ENCODE measurements at places on chromosomes 16 and 17.

DNA sequence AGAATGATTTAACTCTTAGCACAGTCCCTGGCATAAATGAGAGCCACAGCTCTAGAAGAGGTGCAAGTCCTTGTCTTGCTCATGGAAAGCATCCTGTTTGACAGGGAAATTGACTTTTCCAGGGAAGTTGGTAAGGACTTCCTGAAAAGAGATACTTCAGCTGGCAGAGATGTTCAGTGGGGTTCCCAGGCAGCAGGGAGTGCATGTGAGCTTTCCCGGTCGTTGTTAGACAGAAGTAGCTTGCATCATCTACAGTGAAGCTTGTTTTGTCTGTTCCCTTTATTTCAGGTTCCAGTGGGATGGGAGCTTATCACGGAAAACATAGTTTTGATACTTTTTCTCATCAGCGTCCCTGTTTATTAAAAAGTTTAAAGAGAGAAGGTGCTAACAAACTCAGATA lies 22.9 kb downstream of the ALDH3A2 start:
- DNase-seq, result no peak

GRCh38 chr17:65756760-65757159 lies 195.3 kb upstream of the AXIN2 start:
- no peak for DNase-seq

GRCh38 chr17:33469911-33470310 lies 176.8 kb upstream of the ASIC2 start:
- DNase-seq, result no peak

- no peak for DNase-seq
Measured at GRCh38 chr16:55249361-55249760, 74.6 kb upstream of the IRX6 start.

DNA sequence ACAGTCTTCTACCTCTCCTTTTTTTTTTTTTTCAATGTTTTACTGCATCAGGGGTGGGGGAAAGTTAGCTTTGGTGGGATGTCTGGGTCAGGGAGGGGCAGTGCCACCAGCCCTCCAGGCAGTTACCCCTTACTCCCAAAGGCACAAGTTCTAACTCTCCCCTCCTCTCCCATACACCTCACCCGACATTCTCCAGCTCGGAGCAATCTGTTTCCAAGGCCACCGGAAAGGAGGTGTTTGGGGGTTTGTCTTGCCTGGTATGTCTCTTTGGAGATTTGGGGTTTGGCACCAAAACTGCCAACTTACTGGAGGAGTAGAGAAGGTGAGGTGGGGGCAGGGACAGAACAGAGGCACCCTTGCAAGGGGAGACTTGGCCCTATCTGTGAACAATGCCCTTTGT lies 4.7 kb downstream of the DLX3 start:
- DNase-seq, result no peak

DNA sequence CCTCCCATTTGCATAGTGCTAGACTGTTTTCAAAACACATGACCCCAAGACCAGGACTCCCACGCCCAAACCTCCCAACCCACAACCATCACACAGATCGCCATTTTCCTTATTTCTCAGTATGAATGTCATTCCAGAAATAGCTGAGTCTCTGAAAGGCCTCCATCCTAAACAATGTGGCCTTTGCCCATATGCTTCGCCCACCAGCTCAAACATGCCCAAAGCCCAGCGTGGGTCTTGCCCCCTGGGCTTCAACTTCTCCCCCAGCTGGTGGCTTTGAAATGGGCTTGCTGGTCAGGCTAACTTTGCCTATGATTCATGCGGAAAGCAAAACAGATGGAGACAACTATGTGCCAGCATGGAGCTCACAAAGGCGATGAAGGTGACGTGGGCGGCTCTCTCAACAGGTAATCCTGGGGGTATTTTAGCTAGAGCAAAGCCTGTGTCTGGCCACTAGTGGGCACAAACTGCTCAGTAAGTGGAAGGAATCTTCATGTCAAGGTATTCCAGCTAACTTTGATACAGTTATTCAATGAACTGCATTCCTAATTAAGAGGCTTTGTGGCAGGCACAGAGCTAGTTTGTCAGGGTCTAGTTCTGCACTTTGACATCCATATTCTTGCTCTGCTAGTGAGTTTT lies 17.1 kb downstream of the PMP22 start:
- DNase-seq, result no peak

GRCh38 chr17:17152385-17152784 lies 53.7 kb downstream of the PLD6 start:
- no peak for DNase-seq

- no peak for DNase-seq
Measured at GRCh38 chr17:40181205-40181604, 3.9 kb downstream of the RAPGEFL1 start.

DNA sequence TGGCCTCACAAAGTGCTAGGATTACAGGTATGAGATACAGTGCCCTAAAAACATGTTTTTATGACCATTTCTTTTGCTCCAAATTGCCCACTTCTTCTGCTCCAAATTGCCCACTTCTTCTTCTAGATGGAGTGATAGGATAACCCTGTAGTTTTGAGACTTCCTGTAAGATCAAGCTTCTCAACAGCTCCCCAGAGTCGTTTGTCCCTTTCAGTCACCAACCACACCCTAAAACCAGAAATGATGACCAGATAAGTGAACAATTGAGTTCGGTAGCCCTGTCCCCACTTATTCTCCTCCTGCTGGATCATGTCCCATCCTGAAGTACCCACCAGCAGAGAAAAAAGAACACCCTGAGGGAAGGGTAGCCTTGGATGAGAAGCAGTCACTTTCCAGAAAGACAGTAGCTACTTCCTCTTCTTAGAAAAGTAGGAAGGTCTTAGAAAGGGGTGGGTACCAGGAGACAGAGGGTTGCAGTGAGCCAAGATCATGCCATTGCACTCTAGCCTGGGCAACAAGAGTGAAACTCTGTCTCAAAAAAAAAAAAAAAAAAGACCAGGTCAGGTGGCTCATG lies 2.5 kb downstream of the ODAD4 start:
- no peak for DNase-seq

DNA sequence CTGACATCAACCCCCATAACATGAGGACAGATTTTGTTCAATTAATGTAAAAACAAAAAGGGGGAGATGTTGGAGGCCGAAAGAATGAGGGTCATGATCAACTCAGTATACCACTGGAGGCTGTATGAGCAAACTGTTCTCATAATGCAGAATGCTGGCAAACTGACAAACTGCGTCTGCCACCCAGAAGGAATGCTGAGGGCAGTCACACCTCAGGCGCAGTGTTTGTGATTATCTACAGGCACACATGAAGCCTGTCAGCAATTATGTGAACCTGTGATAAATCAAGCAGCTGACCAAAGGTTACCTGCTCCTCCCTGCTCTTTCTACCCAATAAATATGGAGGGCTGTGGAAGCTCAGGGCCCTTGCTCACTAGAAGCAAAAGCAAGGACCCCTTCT lies 27.3 kb downstream of the CD300LG start:
- DNase-seq, result no peak

DNA sequence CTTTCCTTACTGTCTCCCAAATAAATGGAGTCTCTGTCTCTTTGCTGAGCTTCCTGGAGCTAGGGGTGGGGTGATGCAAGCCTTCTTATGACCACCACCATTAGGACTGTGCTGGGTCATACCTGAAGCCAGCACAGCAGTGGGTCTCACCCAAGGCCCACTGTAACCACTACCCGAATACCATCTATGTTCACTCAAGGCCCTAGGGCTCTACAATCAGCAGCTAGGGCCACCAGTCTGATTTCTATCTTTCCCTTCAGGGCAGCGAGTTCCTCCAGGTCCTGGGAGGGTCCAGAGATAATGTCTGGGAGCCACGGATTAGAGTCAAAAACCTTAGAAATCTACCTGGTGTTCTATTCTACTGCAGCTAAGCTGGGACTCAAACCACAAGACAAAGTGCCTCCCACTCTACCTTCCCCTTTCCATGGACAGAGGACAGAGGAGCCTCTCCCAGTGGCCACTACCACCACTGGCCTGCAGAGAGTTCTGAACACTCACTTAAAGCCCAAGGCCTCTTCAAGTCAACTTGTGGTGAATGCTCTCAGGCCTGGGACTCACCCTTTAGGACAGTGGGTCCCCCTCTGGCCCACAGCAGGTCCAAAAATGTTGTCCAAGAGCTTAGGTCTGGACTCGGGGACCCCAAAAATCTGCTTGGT lies 10.9 kb upstream of the TMEM219 start:
- no peak for DNase-seq

GRCh38 chr17:77590951-77591735 lies 367.4 kb upstream of the TNRC6C start:
- DNase-seq, result no peak

DNA sequence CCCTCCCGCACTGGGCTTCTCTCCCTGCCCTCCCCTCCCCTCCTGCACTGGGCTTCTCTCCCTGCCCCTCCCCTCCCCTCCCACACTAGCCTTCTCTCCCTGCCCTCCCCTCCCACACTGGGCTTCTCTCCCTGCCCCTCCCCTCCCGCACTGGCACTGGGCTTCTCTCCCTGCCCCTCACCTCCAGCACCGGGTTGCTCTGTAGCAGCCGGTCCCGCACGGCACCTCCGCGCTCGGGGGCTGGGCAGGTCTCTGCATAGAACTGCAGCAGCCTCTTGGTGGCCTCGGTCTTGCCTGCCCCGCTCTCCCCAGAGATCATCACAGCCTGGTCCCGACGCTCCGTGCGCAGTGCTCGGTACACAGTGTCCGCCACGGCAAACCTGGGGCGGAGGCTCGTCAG lies 9.8 kb downstream of the MYO1C start:
- DNase-seq, result no peak

DNA sequence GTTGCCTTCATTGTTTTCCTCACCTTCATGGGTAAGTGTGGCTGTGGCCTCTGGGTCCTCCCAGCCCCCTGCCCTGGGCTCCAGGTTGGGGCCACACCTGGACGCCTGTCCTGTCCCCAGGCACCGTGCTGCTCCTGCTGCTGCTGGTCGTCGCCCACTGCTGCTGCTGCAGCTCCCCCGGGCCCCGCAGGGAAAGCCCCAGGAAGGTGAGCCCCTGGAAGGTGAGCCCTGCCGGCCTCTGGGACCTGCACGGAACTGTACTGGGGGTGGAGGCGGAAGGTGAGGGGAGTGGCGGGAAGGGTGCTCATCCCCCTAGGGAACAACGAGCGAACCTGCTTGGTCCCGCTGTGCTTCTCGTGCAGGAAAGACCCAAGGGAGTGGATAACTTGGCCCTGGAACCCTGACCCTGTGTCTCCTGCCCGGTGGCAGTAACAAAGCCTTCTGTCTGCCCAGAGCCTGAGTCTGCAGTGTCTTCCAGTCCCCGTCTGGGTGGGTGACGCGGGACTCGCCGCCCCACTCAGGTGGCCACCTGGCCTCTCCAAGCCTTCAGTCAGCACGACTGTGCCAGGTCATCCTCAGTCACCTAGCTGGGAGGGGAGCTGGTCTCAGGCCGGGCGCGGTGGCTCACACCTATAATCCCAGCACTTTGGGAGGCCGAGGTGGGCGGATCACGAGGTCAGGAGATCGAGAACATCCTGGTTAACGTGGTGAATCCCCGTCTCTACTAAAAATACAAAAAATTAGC lies 831 bp downstream of the SMIM22 start:
- DNase-seq, result no peak

- no peak for DNase-seq
Measured at GRCh38 chr17:58534901-58535421, 20.5 kb upstream of the MTMR4 start.

DNA sequence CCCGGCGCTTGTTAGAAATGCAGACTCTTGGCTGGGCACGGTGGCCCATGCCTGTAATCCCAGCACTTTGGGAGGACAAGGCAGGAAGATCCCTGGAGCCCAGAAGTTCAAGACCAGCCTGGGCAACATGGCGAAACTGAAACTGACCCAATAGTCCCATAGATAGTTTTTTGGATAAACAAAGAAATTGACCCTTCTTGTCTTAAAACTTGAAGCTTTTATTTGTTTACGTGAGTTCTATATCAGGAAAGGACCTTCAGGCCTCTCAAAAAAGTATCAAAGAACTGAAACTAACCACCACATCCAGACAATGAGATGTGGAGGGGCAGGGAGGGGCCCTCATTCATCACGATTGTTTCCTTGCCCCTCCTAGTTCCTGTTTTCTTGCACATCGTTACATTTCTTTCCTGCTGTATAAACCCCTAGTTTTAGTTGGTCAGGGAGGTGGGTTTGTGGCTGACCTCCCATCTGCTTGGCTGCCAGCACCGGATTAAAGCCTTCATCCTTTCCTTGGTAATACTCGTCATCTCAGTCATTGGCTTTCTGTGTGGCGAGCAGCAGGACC lies 29.9 kb upstream of the PRM1 start:
- no peak for DNase-seq

GRCh38 chr16:55539488-55539887 lies 27.0 kb upstream of the CAPNS2 start:
- DNase-seq, result no peak

DNA sequence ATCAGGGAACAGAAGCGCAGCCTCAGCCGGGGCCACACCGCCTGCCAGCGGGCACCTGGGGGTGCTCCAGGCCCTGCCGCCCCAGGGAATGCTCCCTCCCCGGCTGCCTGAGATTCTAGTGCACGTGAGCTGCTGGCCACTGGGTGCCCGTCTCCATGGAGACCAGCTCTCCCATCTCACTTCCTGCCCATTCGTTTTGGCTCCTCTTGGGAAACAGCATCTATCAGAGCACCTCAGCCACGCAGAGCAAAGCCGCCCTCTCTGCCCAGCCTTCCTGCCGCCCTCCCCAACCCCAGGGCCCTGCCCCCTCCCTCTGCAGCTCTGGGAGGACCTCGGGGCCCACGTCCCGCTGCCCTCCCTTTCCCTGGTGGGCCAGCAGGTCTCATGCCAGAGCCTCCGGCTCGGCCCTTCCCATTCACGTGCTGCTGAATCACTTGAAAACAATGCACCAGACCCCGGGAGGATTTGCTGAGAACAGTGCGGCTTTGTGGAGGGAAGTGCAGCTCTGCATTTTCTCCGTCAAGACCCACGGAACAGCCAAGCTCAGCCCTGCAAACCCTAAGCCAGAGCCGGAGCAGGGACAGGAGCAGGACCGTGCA lies 19.4 kb downstream of the CEP295NL start:
- DNase-seq, result peak; percentile 68

- no peak for DNase-seq
Measured at GRCh38 chr17:9512323-9513168, 63.1 kb downstream of the STX8 start.

DNA sequence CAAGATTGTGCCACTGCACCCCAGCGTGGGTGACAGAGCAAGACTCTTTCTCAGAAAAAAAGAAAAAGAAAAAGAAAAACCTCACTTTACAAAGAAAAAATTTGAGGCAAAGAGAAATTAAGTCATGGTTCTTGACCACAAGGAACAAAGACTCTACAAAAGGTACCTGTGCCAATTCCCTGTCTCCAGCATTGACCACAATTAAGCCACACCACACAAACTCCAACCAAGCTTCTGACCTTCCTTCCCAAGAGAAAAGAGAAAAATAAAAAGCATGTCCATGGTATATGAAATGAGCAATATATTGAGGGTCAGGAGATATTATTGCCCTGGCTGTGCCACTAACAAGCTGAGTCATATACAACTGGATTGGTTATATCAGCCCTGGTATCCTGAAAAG lies 146.3 kb upstream of the NOG start:
- DNase-seq, result no peak

GRCh38 chr16:1366712-1367299 lies 15.1 kb downstream of the GNPTG start:
- no peak for DNase-seq

DNA sequence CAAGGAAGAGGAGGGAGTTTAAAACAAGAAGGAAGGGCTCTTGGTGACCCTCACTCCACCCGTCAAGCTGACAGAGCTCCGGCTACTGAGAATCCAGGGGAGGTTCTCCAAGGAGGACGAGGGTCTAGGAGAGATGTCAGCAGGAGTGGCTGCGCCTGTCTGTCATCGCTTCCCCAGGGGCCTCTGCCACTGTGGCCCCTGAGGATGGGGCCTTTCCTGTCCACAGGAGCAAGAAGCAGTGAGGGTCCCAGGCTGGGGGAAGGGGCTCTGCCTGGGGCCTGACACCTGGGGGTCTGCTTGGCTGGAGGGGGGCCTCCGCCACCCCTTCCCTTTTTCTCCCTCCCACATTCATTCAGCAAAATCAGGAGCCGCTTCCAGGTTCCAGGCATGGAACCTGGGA lies 66.5 kb upstream of the TNRC6C start:
- DNase-seq, result no peak

All from H1 (cell line).